ENCODE measurements at places on chromosomes 4 and X.

DNA sequence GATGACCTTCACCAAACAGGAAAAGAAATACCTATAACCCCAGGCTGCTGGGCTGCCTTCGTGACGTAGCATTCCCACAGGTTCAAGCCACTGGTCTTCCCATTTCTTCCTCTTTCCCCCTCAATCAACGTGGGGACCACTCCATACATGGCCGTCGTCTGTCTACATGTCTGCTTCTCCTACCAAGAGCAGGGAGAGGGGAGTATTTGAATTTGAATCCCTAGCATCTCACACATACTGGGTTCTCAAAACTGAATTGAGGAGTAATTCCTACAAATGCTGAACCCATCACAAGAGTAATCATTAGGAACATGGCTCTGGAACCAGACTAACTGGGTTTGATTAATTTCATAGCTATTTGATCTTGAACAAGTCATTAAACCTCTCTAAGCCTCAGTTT is 17.3 kb downstream of the GPC3 start:
- no peak for DNase-seq

GRCh38 chrX:51568586-51568985 is 50.1 kb downstream of the CENPVL3 start:
- DNase-seq, result no peak

DNA sequence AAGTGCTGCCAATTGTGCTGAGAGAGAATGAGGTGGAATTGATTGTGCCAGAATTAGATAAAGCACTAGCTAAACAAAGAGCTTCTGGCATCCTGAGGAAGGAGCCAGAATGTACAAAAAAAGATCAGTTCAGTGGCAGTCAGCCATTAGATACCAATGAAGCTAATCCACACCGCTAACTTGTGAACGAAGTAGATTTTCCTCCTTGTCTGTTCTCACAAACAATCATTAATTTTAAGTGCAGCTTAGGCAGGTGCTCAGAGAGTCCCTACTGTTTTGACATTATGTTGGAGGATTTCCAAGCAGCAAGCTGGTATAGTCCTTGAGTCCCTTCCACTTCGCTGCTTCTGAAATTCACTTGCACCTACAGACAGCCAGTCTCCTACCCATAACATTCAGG is 617.4 kb downstream of the CENPC start:
- DNase-seq, result no peak

DNA sequence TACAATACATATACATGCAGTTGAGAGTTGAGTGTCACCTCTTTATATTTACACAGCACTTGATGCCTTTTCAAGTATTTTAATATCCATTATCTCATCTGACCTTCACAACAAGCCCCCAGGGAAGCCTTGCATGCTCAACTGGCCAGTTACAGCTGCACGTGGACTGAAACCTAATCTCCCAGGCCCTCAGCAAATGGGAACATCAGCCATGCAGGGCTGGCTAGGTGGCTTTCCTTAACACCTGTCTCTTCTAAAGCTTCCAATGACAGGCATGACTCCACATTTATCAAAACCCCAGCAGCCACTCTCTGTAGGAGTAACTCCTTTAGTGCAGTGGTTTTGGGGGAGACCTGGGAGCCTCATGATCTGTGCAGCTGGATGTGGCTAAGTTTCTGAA is 56.4 kb downstream of the PHKA2 start:
- DNase-seq, result no peak

DNA sequence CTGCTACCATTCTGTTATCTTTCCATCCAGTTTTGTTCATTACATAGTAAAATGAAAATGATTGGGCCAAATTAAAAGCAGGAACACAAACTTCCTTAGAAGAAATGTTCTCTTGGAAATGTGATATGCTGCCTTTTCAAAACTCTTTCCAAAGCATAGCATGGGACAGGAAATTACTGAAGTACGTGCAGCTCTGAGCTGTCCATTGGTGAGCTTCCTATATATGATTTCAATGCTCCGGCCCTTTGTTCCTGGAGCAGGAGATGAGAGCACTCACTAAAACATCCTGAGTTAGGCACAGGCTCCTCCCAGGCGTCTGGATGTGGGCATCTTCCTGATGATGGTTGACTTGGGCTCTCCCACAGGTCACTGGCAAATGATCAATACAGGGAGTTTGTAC is 33.0 kb upstream of the ANXA3 start:
- DNase-seq, result no peak

GRCh38 chr4:10803713-10804343 is 119.3 kb upstream of the CLNK start:
- no peak for DNase-seq

DNA sequence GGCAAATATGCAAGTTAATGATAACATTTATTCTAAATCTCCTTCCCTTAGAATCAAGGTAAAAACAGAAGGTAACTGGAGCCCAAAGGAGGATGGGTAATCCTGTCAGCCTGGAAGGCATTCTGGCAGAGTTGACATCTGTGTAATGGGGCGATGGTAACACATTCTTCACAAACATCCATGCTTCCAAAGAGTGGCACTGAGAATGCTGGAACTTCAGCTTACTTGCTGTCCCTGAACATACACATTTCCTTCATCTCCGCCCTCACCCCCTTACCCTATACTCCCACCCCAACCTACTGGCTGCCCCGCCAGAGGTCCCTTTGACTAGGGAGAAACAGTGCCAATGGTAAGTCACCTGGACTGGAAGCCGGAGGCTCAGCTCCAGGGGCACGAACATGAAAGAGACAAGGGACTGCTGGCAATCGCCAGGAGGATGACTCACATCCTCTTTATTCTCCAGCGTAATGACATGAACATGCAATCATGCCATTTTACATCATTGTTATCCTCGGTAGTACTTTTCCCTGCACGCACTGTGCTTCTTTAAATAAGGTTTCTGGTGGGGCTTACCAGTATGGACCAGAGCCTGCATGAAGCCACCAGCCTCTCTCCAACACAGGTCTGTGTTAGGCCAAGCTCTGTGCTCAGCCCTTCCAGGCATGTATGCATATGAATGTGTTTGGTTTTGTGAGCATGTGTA is 694.2 kb upstream of the TENM3 start:
- DNase-seq, result no peak

GRCh38 chrX:29376584-29376983 is 789.3 kb downstream of the IL1RAPL1 start:
- DNase-seq, result no peak

DNA sequence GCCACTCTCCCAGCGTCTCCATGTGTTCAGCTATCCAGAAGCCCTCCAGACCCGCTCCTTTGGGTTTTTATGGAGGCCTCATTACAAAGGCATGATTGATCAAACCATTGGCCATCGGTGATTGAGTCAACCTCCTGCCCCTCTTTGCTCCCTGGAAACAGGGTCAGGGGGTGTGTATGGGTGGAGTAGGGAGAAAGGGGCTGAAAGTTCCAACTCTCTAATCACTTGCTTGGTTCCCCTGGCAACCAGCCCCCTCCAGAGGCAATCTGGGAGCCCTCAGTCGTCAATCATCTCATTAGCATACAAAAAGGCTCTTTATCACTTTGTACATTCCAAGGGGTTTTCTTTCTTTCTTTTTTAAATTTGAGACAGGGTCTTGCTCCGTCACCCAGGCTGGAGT is 2.3 kb downstream of the TRIM2 start:
- DNase-seq, result no peak

GRCh38 chrX:34810916-34811315 is 131.7 kb upstream of the FAM47B start:
- no peak for DNase-seq

- no peak for DNase-seq
These were observed 79.2 kb upstream of the C4orf54 start for GRCh38 chr4:99736846-99737245.

DNA sequence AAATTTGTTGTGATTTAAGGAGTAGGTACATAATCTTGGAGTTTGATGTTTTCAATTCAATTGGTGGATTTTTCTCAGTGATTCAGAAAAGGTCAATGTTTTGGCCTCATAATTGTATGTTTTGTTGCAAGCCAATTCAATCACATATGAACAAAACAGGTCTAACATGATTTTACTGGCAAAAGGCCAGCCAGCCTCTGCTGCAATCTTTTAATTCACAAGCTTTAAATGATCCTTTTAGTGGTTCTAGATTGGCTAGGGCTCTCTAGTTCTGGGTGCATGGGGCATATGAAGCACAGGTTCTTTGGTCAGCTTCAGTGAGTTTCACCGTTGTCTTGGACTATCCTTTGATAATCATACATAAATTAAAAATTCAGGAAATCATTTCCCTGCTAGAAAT is 19.2 kb upstream of the SLC6A14 start:
- DNase-seq, result no peak

DNA sequence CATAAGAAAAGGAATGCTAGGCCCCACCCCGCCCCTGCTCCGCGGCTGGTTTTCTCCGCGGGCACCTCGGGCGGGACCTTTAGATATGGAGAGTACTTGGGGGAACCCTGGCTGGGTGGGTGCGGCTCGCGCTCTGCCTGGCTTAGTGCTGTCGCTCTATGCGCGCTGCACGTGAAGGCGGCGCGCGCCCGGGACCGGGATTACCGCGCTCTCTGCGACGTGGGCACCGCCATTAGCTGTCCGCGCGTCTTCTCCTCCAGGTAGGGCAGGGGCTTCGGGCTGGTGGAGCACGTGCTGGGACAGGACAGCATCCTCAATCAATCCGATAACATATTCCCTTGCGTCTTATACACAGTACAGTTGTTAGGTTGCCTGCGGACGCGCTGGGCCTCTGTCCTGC is 56.0 kb downstream of the MAGEB10 start:
- no peak for DNase-seq

DNA sequence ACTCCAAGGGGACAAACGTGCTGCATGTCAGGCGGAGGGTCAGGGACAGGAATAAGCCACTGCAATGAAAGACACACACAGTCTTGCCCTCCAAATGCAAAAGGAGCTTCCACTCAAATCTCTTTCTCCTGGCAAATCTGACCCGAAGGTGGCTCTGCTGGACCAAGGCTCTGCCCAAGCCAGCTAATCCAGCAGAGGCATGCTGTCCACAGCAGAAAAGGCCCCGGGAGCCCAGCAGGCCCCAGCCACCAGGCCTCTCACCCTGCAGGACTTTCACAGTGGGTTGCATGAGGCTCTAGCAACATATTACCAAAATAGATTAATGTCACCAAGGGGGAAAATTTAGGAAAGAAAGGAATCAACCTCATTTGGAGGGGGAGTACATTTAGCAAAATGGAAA is 628.6 kb downstream of the BCOR start:
- DNase-seq, result no peak

DNA sequence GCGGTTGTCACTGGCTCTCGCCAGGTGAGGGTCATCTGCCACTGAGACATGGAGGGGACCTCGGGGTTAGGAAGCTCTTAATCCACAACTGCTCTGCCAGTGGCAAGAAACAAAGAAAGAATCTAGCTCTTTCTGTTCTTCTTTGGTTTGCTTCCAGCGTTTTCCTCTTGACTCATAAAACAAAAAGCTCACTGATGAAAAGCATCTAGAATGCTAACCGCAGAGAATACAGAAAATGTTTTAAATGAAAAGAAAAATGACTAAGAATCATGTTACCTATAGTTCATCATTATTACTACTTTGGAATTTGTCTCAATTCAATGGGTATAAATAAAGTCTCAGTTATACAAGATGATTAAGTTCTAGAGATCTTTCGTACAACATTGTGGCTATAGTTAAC is 274.8 kb upstream of the TENM3 start:
- DNase-seq, result no peak

GRCh38 chrX:153867671-153868070 is 18.3 kb downstream of the L1CAM start:
- no peak for DNase-seq

DNA sequence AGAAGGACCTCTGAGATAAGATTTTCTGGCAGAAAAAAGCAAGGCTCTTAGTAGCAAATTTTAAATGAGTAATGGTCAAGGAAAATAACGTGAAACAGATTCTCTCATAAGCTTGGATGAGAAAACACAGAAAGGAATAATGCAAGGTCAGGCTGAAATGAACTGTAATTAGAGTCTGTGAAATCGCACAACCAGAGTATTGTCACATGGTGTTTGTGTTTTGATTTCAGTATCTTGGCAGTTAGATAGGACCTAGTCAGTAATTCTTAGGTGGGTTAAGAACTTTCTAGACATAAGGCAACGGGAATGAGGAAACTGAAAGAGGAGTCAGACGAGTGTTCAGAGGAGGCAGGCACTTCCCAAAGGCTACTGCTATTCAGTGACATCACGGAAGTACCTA is 34.6 kb downstream of the LIMCH1 start:
- no peak for DNase-seq

GRCh38 chr4:141802333-141802732 is 165.9 kb downstream of the IL15 start:
- DNase-seq, result no peak

GRCh38 chr4:74920704-74921103 is 12.2 kb upstream of the PARM1 start:
- DNase-seq, result no peak

GRCh38 chr4:7324651-7325121 is 110.0 kb downstream of the PSAPL1 start:
- peak; percentile 4 for DNase-seq

DNA sequence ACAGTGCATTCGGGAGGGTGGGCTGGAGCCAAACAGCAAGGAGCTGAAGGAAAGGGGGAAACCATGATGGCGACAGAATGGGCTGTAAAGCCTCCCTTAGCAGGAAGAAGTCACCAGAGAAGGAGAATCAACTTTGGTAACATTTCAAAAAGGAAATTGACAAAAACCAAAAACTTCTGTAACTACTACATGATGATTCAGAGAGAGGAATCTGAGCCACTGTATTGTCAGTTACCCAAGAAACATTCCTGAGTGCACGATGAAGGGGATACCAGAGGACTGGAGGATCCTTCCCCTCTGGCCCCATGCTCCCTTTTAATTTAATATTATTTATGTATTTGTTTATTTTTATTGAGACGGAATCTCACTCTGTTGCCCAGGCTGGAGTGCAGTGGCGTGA is 26.3 kb downstream of the PDHA1 start:
- DNase-seq, result no peak

DNA sequence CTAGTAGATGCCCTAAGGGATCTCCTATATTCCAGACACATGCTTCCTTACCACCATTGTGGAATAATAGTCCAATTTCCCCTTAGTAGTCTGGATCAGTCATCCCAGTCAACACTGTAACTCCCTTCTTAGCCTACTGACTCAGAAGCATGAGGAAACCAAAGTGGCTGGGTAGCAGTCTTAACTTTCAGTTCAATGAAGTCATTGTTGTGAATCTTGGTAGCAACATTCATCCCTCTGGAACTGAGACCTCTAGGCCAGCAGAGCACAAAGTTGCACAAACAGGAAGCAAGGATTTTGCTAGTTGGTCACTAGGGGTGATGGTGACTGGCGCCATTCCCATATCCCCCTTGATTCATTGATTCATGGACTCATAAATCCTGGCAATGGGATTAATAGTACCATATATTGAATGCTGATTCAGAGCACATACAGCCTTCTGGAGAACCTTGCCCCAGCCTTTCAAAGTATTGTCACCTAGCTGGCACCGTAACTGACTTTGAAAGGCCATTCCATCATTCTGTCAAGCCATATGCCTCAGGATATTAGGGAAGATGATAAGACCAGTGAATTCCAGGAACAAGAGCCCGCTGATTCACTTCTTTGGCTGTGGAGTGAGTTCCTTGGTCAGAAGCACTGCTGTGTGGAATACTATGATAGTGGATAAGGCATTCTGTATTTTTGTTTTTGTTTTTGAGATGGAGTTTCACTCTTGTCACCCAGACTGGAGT is 19.7 kb upstream of the GPAT3 start:
- no peak for DNase-seq

- DNase-seq, result no peak
These were observed 10.2 kb upstream of the RHOH start for GRCh38 chr4:40186665-40187014.

- no peak for DNase-seq
These were observed 69.8 kb downstream of the GPAT3 start for GRCh38 chr4:83605744-83606172.

GRCh38 chrX:63855896-63856295 is 70.9 kb upstream of the ARHGEF9 start:
- DNase-seq, result no peak

Data from stimulated activated CD8-positive, alpha-beta memory T cell treated with anti-CD3 and anti-CD28 coated beads, Interleukin-7, amount 100 ng/mL, for 1 hour (primary cell).